Activated CD4-positive, alpha-beta T cell treated with anti-CD3 and anti-CD28 coated beads for 24 hours (primary cell): ENCODE measurements at places on chromosomes 3 and 15.

GRCh38 chr15:70714565-70714964, 48.8 kb downstream of the UACA start:
- DNase-seq = no peak

DNA sequence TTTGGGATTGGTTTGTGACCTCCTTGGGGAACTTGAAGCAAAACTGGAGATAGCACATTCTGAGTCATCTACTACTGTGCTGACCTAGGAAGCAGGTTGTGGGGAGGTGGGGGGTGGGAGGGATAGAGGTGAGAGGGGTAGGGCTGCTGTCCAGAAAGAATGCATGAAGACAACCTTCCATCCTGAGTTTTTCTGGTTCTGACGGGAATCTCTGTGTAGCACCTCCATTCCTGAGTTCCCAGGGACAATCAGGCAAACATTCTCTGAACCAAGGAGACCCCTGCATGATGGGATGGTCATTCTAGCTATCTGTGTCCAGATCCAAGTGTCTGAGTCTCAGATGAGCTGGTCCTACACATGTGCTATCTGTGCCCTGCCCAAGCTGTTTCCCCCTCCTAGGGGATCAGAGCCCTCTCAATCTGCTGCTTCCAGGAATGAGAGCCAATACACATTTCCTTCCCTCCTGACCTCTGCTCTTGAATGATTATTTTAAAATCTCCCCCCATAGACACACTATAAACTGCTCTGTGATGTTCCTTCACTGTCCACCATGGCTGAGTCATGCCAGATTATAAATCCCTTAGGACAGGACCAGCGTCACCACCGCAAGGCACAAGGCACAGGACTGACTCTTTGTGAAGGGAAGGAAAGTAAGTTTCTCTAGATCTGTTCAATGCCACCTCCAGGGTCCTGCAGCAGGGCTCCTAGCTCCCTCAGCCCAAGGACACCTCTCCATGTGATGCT, 2.2 kb upstream of the CD276 start:
- DNase-seq = no peak

DNA sequence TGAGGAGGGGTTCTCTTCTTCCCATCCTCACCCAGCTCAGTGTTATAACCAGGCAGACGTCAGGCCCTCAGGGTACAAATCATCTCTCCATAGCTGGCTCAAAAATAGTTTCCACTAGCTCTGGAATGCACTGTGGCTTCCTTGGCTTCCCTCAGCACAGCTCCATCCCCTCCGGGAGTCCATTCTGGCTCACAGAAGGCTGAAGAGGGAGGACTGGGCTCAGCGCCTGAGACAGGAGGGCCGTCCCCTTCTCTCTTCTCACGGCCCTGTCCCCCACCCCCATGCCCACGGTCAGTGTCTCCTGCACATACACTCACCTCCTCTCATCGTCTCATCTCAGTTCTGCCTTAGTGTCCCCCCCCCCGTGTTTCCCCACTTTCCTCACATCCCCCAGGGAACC, 50.1 kb downstream of the UMPS start:
- DNase-seq = no peak

- DNase-seq = no peak
These were observed 539.1 kb downstream of the MFSD1 start for GRCh38 chr3:159340877-159341500.

DNA sequence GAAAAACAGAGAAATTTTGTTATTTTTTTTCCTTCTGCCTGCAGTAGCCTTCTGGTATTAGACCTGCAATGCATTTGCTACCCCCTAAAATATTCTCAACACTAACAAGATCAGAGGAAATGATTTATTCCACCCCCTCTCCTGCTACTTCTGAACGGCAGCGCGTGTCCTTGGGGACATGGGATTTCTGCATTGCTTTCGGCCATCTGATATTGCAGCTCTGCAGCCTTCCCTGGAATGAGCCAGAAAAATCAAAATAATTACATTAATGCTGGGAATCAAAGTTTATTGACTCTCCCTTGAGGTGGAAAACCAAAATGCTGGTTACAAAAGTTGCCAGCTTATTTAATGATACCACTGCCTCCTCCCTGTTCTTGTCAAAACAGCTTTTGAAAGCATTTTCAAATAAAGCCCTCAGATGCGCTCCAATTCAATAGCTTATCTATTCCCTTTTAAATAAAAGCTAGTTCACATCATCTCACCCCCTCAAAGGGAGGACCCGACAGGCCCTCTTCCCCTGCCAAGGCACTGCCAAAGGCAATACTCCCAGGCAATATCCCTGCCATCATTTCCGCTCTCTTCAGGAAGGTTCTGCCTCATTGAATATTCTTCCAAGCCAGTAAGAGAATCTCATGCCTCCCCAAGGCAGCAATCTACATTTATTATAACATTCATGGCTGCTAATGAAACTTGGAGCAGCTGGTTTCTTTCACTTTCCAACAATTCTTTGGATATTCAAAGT, 96.6 kb downstream of the FHIT start:
- no peak for DNase-seq

GRCh38 chr15:88604381-88605188, 16.6 kb upstream of the AEN start:
- DNase-seq = no peak

- peak; percentile 15 for DNase-seq
These were observed 534 bp downstream of the FRMD5 start for GRCh38 chr15:44194323-44195150.

DNA sequence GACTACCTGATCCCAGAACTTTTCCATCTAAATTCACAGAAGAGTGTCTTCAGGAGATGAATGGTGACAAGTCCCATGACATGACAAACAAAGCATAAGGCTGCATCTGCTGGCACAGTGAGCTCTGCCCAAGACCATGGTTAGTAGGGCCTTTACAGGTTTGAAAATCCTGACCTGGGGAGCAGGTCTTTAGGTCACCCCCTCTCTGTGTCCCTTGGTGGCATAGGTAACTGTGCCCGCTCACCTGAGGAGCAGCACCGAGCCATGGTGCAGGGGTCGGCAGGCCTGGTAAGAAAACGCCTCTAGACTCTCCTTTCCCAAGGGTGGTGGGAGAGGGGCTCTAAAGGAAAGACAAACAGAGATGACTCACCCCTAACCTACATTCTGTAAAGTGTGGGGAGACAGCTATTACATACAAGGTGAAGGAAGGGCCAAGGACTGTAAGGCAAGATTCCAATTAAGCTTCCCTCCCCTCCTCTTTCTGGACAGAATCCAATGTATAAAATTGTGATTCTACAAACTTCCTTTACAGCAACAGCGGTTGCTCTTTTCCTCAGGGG, 74.0 kb downstream of the SATB1 start:
- DNase-seq = no peak

- DNase-seq = no peak
These were observed 21.6 kb upstream of the VILL start for GRCh38 chr3:37968813-37969595.

- no peak for DNase-seq
These were observed 10.3 kb downstream of the CCDC54 start for GRCh38 chr3:107387555-107387954.

- DNase-seq = no peak
These were observed 650 bp downstream of the PYGO1 start for GRCh38 chr15:55587321-55588069.

DNA sequence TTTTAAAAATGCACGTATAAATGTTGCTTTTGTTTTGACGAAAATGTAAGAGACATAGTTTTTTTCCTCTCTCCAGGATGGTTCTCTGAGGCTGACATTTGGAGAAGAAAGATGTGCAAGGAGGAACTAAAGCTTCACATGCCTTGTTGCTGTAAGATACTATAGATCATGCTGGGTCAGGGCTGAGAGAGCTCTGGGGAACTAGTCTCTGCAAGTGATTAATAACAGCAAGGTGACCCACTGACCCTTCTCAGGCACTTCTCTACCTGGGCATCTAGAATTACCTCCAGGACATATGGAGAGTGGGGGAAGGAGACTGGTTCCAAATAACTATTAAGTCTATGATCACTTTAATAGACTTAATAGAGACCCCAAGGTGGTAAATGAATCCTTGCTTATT, 246.0 kb downstream of the KBTBD8 start:
- DNase-seq = no peak

- DNase-seq = no peak
These were observed 38.4 kb downstream of the PML start for GRCh38 chr15:74032606-74033561.

DNA sequence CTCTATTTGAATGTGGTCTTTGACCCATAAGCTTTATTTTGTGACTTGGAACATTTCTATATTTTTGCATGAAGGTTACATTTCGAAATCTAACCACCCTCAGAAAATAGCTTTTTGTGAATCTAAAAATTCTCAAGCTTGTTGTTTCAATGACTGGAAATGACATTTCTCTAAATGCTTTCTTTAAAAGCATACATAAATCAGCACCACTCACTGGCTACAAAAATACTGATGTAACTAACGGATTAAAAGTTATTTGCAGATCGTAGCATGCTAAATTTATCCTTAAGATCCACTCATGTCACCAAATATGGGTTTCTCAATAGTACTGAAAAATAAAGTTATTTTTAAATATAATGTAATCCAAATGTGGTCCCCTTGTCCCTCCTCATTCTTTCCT, 55.2 kb upstream of the ACAN start:
- DNase-seq = no peak

DNA sequence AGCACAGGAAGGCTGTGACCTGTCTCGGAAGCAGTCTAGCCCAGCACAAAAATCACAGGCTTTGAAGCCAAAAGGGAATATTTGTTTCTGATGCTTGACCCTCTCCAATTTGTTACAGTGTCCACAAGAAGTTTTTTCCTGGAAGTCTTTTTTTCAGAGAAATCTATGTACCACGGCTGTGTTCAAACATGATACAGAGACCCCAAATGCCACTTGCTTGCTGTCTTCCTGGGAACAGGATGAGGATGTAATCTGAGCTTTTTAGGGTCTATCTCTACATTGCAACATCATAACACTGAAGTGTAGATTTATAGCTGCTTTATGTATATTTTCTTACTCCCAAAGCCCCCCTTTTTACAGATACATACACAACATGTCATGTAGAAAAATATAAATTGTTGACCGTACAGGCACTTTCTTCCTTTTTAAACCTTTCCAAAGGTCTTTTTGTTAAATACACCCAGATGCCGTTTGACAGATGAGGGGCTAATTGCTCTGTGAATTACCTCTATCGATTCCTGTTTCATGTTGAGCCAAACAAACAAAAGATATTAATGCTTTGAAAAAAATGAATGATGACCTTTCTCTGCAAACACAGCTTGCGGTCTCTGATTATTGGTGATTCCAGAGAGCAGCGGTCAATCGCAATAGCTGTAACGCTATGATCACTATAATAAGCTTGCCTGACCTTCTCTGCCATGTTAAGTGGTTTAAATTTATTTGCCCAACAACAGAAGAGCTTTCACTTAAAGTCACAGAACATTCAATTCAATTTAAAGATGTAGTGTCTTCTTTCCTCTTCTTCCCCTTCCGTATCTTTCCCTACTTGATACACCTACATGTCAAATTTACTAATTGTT, 875.9 kb upstream of the NR2F2 start:
- DNase-seq = no peak

DNA sequence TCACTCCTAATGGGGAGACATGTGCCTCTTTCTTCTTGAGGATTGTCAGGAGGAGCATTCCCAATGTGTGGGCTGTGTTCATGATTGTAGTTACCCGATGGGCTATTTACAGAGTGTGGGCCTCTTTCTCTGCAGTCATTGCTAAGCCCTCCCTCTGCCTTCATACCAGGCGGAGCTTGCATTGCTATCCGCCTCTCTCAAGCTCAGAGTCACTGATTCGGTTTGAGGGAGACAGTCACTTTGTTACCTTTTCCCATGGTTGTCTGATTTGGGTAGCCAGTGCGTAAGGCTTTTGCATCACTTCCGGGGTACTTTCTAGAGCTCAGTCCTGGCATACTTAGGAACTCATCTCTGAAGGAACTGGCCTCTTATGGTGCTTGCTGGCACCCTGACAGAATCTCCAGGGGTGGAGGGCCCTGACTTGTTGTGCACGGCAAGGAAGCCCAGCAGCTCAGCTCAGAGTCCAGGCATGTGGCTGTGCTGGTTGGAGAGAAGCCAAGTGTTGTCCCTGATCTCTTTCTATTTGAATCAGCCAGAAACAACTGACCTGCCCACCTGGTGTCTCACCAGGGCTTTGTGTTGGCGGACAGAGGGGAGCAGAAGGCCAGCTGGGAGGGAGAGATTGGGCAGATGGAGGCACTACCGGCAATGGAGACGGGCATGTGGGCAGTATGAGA, 79.8 kb downstream of the EPHB1 start:
- no peak for DNase-seq

DNA sequence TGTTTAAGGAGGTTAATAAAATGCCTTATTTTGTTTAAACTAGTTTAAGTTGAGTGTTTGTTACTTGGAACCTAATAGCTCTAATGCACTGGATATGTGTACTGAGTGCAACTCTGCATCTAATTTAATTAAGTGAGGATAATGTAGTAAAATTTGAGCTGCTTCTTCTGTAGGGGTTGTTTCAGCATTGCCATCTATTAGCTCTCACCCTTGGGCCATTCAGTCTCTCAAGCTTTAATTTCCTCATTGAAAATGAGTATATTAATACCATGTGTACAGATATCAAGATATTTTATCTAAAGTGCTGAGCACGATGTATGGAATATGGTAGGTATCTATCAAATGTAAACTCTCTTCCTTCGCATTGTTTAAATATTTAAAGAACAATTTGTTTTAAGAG, 375.7 kb upstream of the LRRC3B start:
- DNase-seq = no peak

GRCh38 chr15:79122991-79123390, 32.4 kb upstream of the RASGRF1 start:
- DNase-seq = no peak

- DNase-seq = no peak
These were observed 618.7 kb downstream of the SI start for GRCh38 chr3:164459521-164460151.
